ENCODE measurements at places on chromosomes 5 and 9.

GRCh38 chr5:159990506-159990905, 18.4 kb upstream of the TTC1 start:
- DNase-seq = no peak

- no peak for DNase-seq
Observed at GRCh38 chr9:21611891-21612290, 129.8 kb upstream of the IFNE start.

DNA sequence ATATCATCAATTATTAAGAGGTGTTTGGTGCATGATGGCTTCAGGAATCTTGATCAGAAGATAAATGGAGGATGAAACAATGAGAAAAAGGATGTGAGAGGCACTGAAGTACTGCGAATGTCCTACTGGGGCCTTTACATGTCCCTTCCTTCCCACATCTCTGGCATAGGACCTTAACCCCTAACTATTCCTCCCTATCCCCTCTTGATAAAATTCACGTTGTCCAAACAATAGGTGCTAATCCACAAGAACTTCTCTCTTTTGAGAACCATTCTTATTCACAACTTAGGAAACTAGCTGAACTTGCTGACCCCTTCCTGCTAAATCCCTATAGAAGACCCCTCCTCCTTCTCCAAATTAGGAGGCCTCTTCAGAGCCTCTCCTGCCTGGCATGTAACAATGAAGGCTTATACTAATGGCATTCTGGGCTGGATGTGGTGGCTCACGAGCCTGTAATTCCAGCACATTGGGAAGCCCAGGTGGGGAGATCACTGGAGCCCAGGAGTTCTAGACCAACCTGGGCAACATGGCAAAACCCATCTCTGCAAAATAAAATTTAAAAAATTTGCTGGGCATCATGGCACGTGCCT, 276.5 kb upstream of the SMARCA2 start:
- DNase-seq = no peak

DNA sequence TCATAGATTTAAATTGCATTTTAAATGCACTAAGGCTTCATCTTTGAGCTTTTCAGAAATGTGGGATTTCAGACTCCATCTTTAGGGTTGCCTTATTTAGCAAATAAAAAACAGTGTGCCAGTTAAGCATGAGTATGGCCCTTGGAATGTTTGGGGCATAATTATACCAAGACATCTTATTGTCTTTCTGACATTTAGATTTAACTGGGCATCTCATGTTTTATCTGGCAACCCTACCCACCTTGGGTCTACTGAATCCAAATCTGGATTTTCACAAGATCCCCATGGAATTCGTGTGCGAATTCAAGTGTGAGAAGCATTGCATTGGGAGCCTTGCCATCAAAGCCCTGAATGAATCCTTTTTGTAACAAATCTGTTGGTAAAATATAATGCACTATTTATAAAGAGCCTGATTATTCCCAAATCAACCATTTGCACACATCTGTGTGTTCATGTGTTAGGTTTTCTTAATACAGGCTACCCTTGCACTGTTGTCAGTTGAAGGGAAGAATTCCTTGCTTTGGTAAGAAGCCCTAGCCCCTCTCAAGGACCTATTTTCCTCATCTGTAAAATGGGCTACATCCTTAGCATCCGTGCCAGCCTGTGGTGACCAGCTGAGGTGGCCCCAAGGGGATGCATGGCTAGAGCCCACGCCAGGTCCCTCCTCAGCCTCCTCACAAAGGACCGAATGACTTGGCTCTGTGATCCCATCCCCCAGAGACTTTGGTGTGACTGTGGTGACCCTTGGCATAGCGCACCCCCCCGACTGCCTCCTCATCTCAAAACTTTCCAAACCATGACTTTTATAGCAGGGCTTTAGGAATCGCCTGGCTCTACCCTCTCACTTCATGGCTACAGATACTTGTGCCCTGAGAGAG, 8.1 kb downstream of the GSN start:
- no peak for DNase-seq
